ENCODE measurements at places on chromosomes 6 and 20. TPM values are rescaled to one million over a fixed set of nuclear protein-coding genes. Genes with fewer than 3 reads are reported as not detected.
A peak's percentile ranks its signal among the peaks of the same experiment; 100 is the strongest.

DNA sequence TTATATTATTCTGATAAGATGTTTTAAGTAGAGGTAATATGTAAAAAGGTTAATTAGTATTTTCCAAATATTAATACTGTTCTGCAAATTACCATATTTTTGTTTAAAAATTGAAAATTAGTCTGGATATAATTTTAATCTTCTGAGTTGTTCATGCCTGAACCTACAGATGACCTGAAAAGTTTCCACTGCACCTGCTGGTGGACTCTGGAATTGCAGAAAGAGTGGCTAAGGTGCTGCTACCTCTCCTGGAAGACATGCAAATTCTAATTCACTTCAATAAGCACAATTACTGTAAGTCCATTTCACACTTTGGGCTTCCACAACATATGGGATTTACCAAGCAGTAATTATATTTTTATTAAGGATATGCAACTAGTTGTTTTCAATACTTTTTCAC lies 77.7 kb upstream of the OLIG3 start:
- H3K36me3 ChIP-seq: no peaks in the 10 kb centered on the region

- no peak for DNase-seq
- no peaks in the 10 kb centered on the region for H3K36me3 ChIP-seq
- no peak overlapping the region for H3K27ac ChIP-seq
These were observed 257.8 kb downstream of the CDC5L start for GRCh38 chr6:44645276-44645675.

- no peak overlapping the region for H3K4me3 ChIP-seq
- H3K27ac ChIP-seq: no peak overlapping the region
- peaks cover 22% of the 10 kb centered on the region for H3K36me3 ChIP-seq
- no peaks in the 10 kb centered on the region for H3K27me3 ChIP-seq
- no peaks in the 10 kb centered on the region for H3K4me1 ChIP-seq
These were observed 71.1 kb downstream of the POPDC3 start for GRCh38 chr6:105108631-105109262.

DNA sequence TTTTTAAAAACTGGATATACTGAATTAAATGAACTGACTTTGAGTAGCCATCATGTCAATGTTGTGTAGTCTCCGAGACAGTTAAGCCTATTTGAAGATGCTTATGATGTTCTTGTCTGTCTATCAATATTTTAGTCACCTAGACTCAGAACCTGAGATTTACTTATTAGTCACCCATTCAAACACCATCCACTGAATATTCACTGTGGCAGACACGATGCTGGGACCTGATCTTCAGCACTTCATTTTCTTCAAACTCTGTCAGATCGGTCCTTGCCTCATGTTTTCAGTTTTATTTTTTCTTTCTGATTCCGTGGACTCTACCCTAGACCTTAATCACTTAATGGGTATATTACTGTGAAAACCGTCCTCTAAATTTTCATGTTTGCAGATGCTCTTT lies 123.7 kb upstream of the MCHR2 start:
- DNase-seq: no peak
- H3K27me3 ChIP-seq: no peaks in the 10 kb centered on the region
- peaks cover 15% of the 10 kb centered on the region for H3K4me1 ChIP-seq
- no peaks in the 10 kb centered on the region for H3K36me3 ChIP-seq
- H3K4me3 ChIP-seq: no peak overlapping the region
- no peak overlapping the region for H3K27ac ChIP-seq

NKAPL gene
- not detected for total RNA-seq

GRCh38 chr6:160956300-160957035 lies 35.1 kb upstream of the MAP3K4 start:
- H3K4me1 ChIP-seq: peaks cover 22% of the 10 kb centered on the region
- H3K27me3 ChIP-seq: no peaks in the 10 kb centered on the region
- H3K36me3 ChIP-seq: no peaks in the 10 kb centered on the region
- DNase-seq: no peak
- H3K27ac ChIP-seq: no peak overlapping the region

- peak; percentile 95 for DNase-seq
- H3K4me3 ChIP-seq: peak within 1 kb of the TSS; percentile 91
- peaks cover 4% of the 10 kb centered on the region for H3K36me3 ChIP-seq
- H3K27me3 ChIP-seq: no peaks in the 10 kb centered on the region
- 0 out of 2 replicates have a peak, but pooled peaks cover 8% of the 10 kb centered on the region for H3K4me1 ChIP-seq
These were observed at the start of gene TMEM242 for GRCh38 chr6:157323255-157323965. TMEM242 (minus strand) TSS chr6:157323519; CDS start chr6:157323499, 20 bp downstream.

GRCh38 chr6:117270843-117271507 lies 5.6 kb downstream of the VGLL2 start:
- peaks cover 15% of the 10 kb centered on the region for H3K4me1 ChIP-seq
- H3K27me3 ChIP-seq: no peaks in the 10 kb centered on the region
- H3K27ac ChIP-seq: no peak overlapping the region
- H3K36me3 ChIP-seq: no peaks in the 10 kb centered on the region
- no peak for DNase-seq

PDE7B gene
- 0.20 TPM for total RNA-seq

- H3K4me3 ChIP-seq: no peak overlapping the region
- no peaks in the 10 kb centered on the region for H3K4me1 ChIP-seq
- H3K27ac ChIP-seq: no peak overlapping the region
- no peak for DNase-seq
- H3K27me3 ChIP-seq: peaks cover 6% of the 10 kb centered on the region
- H3K36me3 ChIP-seq: no peaks in the 10 kb centered on the region
These were observed 283.8 kb upstream of the TSHZ2 start for GRCh38 chr20:52688345-52688744.

DNA sequence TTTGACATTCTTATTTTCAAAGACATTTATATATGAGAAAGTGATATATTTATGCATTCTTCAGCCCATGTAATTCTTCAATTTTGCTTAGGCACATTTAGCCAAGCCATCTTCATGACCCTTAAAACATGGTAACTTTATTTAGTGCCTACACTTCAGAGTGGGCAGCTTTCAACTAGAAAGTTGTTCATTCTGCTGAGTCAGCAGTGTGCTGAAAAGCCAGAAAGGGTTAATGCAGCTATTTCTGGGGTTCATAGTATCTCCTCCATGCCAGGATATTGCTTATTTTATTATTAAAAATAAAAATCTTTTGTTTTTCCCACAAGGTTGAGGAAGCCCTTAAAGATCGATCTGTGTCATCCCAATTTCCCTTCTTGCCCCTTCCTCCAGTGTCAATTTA lies 79.2 kb downstream of the EDN1 start:
- H3K27me3 ChIP-seq: no peaks in the 10 kb centered on the region
- DNase-seq: no peak
- H3K4me3 ChIP-seq: no peak overlapping the region
- no peaks in the 10 kb centered on the region for H3K4me1 ChIP-seq
- H3K27ac ChIP-seq: no peak overlapping the region

GRCh38 chr6:125066964-125067363 lies 86.6 kb upstream of the TPD52L1 start:
- no peak overlapping the region for H3K4me3 ChIP-seq
- peak; percentile 9 for DNase-seq
- H3K27me3 ChIP-seq: no peaks in the 10 kb centered on the region
- H3K36me3 ChIP-seq: peaks cover 1% of the 10 kb centered on the region
- no peak overlapping the region for H3K27ac ChIP-seq

- H3K4me1 ChIP-seq: no peaks in the 10 kb centered on the region
- H3K27me3 ChIP-seq: no peaks in the 10 kb centered on the region
- H3K27ac ChIP-seq: no peak overlapping the region
- DNase-seq: no peak
These were observed 173.0 kb upstream of the SCGN start for GRCh38 chr6:25478973-25479372.

DNA sequence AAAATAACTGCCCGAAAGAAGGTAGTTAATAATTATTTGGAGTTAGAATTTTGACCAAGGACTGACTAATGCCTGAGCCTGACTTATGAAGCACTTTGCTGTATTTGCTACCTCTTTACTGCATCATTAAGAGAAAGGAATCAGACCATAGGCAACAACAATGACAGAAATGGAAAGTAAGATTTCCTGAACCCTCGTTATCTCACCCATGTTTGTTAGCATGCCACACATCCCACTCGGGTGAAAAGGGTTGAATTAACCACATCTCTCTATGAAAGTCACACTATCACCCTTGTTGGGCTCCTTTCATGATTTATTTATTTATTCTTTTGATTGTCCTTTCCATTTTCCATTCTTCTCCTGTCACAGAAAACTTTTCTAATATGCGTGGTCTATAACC lies 59.6 kb downstream of the OLIG3 start:
- no peak overlapping the region for H3K27ac ChIP-seq
- H3K36me3 ChIP-seq: no peaks in the 10 kb centered on the region
- DNase-seq: no peak
- no peaks in the 10 kb centered on the region for H3K4me1 ChIP-seq

DNA sequence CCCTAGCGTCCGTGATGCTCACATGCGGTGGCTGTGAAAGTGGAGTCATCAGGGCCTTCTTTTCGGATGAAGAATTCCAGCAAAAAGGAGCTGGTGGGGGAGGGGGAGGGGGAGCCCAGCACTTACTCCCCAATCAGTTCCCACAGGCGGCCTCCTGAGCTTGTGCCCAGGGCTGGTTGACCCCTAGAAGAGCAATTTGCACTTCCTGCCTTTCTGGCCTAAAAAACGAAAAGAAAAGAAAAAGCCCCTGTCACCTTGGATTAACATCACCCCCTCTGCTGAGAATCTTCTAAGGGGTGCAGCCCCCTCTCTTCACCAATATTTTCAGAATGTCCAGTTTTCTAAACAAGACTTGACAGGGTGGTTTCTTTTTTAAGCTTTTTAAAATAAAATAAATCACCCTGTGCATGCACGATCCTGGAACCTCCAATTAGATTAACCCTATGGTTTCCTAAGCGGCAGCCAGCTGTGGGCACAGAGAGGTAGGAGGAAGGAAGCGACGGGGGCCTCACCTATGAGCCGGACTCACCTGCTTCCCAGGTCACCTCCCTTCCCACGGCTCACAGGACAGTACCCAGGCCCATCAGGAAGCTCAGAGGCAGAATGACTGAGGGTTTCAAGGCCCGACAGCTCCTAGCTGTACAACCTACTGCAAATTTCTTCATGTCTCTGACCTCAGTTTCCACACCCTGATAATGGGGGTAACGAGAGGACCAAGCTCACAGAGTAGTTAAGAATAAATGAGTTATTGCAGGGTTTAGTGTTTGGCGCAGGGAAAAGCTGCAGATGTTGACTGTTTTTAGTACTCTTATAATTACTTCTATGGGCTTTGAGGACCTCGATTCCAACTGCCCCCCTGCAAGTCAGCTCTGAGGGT lies 10.5 kb upstream of the TGM2 start:
- H3K36me3 ChIP-seq: no peaks in the 10 kb centered on the region
- H3K27me3 ChIP-seq: no peaks in the 10 kb centered on the region
- H3K4me1 ChIP-seq: peaks cover 27% of the 10 kb centered on the region

- H3K27ac ChIP-seq: no peak overlapping the region
- no peak overlapping the region for H3K4me3 ChIP-seq
- H3K27me3 ChIP-seq: no peaks in the 10 kb centered on the region
- no peak for DNase-seq
- no peaks in the 10 kb centered on the region for H3K36me3 ChIP-seq
These were observed 14.0 kb upstream of the TOP1 start for GRCh38 chr20:41014561-41015088.

DNA sequence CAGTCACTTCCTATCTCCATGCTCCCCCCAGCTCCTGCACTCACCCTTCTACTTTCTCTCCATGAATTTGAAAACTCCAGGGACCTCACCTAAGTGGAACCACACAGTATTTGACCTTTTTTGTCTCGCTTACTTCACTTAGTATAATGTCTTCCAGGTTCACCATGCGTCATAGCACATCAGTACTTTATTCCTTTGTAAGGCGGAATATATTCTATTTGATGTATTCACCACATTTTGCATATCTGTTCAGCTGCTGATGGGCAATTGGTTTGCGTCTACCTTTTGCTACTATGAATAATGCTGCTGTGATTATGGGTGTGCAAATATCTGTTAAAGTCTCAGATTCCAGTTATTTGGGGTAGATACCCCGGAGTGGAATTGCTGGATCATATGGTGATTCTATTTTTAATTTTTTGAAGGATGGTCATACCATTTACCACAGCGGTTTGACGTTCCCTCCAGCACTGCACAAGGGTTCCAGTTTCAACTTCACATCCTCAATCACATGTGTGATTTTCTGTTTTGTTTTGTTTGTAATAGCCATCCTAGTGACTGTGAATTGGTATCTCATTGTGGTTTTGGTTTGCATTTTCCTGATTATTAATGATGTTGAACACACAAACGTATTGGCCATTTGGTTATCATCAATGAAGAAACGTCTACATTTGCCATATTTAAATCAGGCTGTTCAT lies 20.3 kb upstream of the SYNDIG1 start:
- H3K27me3 ChIP-seq: peaks cover 8% of the 10 kb centered on the region
- H3K36me3 ChIP-seq: no peaks in the 10 kb centered on the region
- DNase-seq: no peak
- no peak overlapping the region for H3K27ac ChIP-seq
- H3K4me1 ChIP-seq: no peaks in the 10 kb centered on the region

KIAA1755 gene
- 1.4 TPM for total RNA-seq

GRCh38 chr20:45997187-45997586 lies 11.5 kb upstream of the MMP9 start:
- H3K27me3 ChIP-seq: peaks cover 40% of the 10 kb centered on the region
- no peak overlapping the region for H3K27ac ChIP-seq
- H3K4me3 ChIP-seq: no peak overlapping the region
- H3K4me1 ChIP-seq: no peaks in the 10 kb centered on the region

GRCh38 chr6:149983145-149983544 lies 19.4 kb downstream of the ULBP1 start:
- peaks cover 23% of the 10 kb centered on the region for H3K27me3 ChIP-seq
- no peak overlapping the region for H3K4me3 ChIP-seq
- no peak overlapping the region for H3K27ac ChIP-seq
- no peaks in the 10 kb centered on the region for H3K36me3 ChIP-seq
- H3K4me1 ChIP-seq: peaks cover 5% of the 10 kb centered on the region

DNA sequence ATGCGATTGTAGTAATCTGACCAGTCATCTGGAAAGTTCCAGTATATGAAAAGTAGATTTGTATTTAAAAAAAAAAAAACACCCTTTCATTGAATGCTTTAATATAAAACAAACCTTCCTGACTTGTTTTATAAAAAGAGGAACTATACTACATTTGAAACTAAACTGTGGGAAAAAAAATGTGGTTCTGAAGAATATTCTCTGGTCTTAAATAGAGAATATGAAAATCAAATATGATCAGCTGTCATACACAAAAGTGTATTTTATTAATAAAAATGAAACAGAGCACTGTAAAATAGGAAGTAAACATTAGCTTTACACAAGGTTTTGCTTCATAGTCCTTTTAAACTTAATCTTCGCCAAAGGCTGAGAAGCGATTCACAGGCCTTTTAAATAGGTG lies 25.3 kb upstream of the CD83 start:
- no peaks in the 10 kb centered on the region for H3K4me1 ChIP-seq
- no peak for DNase-seq
- no peak overlapping the region for H3K27ac ChIP-seq

AVP gene
- not detected for total RNA-seq

- no peaks in the 10 kb centered on the region for H3K36me3 ChIP-seq
- H3K4me3 ChIP-seq: no peak overlapping the region
- H3K27ac ChIP-seq: no peak overlapping the region
- H3K4me1 ChIP-seq: no peaks in the 10 kb centered on the region
- no peaks in the 10 kb centered on the region for H3K27me3 ChIP-seq
These were observed 38.3 kb upstream of the PRSS16 start for GRCh38 chr6:27209196-27209595.

LIN28B gene
- 22.4 TPM for total RNA-seq

Measured in SJCRH30 (cell line).